ENCODE measurements at places on chromosomes 13 and 19.

- DNase-seq: no peak
These were observed 27.7 kb downstream of the ZNF101 start for GRCh38 chr19:19696386-19696785.

GRCh38 chr19:46240693-46241092 is 11.2 kb downstream of the IGFL1 start:
- no peak for DNase-seq

- no peak for DNase-seq
These were observed 206.9 kb downstream of the GGACT start for GRCh38 chr13:100381595-100382224.

DNA sequence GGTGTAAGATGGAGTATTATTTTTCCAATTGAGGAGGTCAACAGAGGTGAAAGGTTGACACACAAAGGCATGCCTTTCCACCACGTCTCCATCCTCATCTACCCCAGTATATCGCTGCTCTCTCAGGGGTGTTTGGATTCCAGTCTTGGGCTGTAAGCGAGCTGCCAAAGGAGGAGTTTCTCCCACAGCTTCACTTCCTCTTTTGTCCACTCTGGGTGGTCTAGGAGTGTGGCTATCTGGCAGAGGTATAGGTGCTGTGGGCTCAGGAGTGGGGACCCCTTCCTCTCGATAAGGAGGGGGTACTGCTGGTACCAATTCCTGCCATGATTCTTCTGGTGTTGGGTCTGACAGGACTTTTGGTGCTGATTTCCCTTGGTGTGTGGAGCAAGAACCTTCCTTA is 39.4 kb downstream of the ZNF846 start:
- no peak for DNase-seq

DNA sequence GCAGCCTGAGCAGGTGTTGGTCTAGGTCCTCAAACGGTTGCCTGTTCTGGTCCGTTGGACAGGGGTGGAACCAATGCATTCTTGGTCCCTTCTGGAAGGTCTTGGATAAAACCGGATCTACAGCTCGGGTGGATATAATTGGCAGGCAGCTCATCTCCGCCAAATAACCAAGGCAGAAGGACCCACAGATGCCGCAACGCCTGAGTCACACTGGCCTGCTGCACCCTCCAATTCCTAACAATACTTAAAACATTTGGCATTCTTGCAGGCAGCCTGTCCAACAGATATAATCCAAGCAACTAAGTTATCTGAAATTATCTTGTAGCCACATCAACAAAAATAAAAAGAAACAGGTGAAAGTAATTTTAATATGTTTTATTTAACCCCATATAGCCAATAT is 59.0 kb upstream of the FGF14 start:
- no peak for DNase-seq

- no peak for DNase-seq
These were observed 57.2 kb downstream of the ING1 start for GRCh38 chr13:110770678-110771077.

- no peak for DNase-seq
These were observed 56.9 kb upstream of the LRCH1 start for GRCh38 chr13:46496086-46496485.

GRCh38 chr13:73767191-73767741 is 366.9 kb downstream of the KLF12 start:
- DNase-seq: no peak

DNA sequence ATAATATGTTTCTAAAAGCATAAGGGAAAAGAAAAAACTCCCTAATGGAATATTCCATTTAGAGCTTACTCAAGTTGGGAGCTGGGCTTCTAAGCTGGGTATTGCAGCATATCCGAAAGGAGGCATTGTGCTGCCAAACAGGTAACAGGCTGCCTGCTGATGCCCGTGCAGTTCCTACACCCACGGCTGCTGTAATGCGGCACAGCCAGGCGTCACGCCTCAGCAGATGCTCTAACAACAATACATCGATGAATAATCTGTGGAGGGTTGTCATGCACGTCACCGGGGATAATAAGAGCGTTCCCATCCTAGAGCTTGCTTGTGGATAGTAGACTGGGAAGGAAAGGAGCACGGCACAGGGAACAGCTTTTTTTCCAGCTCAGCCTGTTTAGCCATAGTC is 1582.1 kb upstream of the SLC10A2 start:
- DNase-seq: no peak

- no peak for DNase-seq
These were observed 1623.5 kb downstream of the PCDH9 start for GRCh38 chr13:65606622-65607021.

DNA sequence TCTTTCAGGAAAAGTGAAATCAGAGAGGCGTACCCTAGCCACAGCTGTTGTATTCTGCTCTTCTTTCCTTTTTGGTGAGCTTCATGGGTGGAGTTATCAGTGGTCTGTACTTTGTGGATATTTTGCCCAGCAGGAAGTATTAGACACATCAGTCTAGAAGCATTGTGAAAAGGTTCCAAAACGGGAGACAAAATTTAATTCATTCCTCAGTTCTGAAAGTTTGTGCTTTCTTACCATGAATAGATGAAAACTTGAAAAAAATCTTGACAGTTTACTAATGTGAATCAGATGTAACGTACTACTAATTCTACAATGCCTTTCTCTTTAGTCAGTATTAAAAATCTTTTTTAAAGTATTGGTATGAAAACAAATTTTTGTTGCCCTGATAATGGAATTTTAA is 116.8 kb downstream of the DNAJC3 start:
- no peak for DNase-seq

DNA sequence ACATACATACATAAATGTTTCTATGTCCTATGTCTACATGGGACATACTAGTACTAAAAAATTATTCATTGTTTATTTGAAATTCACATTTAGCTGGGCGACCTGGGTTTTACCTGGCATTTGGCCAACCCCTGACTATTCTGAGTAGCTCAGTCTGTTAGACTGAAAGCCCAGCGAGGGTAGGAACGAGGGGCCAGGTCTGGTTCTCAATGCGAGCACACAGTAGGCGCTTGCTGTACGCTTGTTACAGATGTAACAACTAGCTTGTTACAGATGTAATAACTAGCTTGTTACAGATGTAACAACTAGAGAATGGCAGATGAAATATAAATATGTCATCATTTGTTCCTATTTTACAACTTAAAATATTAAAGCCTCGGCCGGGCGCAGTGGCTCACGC is 920 bp upstream of the ANO8 start:
- DNase-seq: no peak

- no peak for DNase-seq
These were observed 7.0 kb downstream of the CLASRP start for GRCh38 chr19:45045671-45046353.

DNA sequence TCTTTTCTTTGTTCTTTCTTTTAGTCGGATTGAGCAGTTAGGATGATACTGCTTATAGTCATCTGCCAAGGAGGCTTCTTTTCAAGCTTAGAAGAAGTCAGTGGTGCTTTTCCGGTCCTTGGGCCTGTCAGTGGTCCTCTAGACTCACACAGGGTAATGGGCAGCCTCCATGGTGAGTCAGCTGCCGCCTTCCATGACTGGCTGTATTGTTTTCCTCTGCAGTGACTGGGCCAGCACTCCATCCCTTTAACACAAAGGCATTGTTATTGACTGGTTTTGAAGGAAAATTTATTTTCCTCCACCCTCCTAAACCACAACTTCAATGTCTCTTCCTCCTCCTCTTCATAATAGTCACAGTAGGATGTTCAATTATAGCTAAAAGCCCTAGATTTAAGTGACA is 47.1 kb upstream of the CNMD start:
- peak; percentile 76 for DNase-seq

GRCh38 chr13:98664510-98664909 is 87.6 kb upstream of the STK24 start:
- DNase-seq: no peak

- DNase-seq: no peak
These were observed 11.5 kb downstream of the ZNF552 start for GRCh38 chr19:57803265-57803593.

- DNase-seq: no peak
These were observed 340.0 kb downstream of the SUCLA2 start for GRCh38 chr13:47661076-47661475.

- no peak for DNase-seq
These were observed 1570.8 kb downstream of the OLFM4 start for GRCh38 chr13:54599413-54599812.

DNA sequence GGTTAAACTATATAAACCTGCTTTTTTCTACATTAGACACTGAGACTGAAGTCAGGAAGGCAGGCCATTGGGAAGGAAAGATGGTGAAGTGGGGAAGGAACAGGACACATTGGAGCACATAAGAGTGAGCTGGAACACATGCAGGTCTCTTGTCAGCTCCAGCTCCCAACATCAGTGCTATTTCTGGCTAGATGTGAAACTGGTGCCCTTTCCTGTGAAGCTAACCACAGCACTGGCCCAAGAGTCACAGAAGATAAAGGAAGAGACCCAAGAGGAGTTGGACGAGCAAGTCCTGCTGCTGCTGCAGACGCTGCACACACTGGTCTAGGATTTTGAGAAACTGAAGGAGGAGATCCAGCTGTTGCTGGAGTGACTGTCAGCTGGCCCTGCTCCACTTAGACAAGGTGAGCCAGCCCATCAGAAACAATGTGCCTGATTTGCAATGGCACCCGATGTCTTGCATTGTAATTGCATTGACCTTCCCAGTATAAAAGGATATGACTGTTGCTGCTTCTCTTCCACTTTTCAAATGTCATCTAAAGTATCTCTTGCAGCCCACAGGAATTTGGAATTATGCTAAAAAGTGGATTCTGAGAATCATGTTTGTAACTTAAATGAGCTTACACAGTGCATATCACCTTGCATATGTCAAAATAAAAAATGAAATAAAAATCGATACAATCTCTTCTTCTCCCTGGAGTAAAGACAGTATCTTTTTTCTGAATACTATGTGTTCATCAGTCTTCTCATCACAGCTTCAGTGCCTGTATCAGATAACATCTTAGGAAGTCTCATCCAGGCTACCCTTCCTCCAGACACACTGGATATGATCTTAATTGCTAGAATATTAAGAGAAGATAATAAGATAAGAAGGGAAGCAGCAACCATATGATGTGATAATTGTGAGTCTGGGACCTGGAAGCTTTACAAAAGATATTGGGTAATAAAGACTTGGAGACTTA is 230.7 kb upstream of the SPRY2 start:
- no peak for DNase-seq

DNA sequence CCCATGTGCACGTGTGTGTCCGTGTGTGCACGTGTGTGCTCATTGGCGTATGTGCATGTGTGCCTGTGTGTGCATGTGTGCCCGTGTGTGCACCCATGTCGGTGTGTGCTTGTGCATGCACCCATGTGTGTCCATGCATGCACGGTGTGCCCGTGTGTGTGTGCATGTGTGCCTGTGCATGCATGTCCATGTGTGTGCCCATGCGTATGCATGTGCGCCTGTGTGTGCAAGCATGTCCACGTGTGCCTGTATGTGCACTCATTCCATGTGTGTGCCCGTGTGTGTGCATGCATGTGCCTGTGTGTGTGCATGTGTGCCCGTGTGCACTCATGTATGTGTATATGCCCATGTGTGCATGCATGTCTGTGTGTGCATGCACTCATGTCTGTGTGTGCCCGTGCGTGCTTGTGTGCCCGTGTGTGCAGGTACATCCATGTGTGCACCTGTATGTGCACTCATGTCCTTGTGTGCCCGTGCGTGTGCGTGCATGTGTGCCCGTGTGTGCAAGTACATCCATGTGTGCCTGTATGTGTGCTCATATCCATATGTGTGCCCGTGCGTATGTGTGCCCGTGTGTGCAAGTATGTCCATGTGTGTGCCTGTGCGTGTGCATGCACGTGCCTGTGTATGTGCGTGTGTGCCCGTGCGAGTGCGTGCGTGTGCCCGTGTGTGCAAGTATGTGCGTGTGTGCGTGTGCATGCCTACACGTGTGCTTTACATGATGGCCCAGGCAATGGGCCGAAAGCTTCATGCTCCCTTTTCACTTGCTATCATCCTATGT is 21.6 kb upstream of the MATK start:
- DNase-seq: no peak

GRCh38 chr19:35457173-35457572 is 9.1 kb downstream of the FFAR2 start:
- DNase-seq: no peak

DNA sequence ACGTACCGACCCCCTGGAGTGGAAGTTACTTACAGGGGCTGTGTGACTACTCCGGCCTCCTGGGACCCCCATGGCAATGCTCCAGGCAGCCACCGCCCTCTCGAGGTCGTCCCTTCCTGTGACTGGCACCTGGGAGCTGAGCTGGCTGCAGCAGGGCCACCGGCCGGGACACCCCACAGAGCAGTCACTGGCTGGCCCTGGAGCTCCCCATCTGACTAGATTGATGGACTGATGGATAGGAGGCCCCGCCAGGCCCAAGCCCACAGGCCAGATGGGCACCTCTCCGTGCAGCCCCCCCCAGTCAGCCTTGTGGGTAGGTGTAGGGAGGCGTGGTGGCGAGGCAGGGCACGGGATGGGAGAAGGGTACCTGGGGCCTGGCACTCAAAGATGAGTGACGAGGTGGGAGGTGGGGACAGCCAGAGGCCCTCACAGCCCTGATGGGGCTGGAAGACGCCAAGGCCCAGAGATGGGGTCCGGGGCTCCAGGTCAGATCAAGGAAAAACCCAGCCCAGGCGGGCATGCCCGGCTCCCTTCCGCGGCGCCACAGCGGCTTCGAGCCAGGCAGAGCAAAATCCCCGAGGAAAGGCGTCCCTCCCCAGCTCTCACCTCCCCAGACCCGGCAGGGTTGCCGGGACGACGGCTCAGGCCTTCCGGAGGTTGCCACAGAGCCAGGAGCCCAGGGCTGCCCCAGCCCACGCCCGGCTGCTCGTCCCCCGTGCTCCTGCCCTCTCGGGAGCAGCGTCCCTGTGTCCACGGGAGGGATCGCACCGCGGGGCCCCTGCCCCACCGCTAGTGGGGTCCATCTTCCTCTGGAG is 8.4 kb downstream of the SLC39A3 start:
- DNase-seq: no peak

DNA sequence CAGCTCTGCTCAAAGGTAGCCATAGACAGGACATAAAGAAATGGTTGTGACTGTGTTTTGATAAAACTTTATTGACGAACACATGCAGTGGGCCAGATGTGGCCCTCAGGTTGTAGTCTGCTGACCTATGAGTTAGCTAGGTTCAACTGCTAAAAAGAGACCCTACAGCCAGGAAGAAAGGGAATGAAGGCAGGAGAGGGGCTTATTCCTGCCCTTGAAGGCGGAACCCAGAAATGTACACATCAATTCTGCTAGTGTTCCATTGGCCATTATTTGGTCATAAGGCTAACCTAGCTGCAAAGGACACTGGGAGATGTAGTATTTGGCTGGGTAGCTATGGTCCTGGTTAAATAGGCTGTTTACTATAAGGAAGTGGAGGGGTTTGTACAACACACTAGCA is 18.0 kb downstream of the APBA3 start:
- no peak for DNase-seq

All from NCI-H748 treated with DMSO at 0.1 percent for 48 hours (cell line).